ENCODE measurements at places on chromosomes 1 and 21.

GRCh38 chr1:50111503-50111902, 2.8 kb downstream of the ELAVL4 start:
- no peak for DNase-seq

DNA sequence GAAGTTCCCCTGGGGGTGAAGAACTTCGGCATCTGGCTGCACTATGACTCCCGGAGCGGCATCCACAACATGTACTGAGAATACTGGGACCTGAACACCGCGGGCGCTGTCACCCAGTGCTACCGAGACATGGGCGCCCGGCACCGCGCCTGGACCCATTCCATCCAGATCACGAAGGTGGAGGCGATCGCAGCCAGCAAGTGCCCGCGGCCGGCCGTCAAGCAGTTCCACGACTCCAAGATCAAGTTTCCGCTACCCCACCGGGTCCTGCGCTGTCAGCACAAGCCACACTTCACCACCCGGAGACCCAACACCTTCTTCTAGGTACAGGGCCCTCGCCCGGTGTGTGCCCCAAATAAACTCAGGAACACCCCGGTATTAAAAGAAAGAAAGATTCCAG, 22.0 kb upstream of the SLC9A1 start:
- DNase-seq: no peak

GRCh38 chr1:70427976-70428375, 16.9 kb downstream of the CTH start:
- DNase-seq: no peak

- no peak for DNase-seq
These were observed 249.0 kb downstream of the PTPRU start for GRCh38 chr1:29485096-29485925.

- no peak for DNase-seq
These were observed 22.4 kb upstream of the ZBTB18 start for GRCh38 chr1:244028701-244029100.

Data from C1 segment of cervical spinal cord (tissue), 14 donors.